T-cell (primary cell): ENCODE measurements at places on chromosomes 12 and 14.

DNA sequence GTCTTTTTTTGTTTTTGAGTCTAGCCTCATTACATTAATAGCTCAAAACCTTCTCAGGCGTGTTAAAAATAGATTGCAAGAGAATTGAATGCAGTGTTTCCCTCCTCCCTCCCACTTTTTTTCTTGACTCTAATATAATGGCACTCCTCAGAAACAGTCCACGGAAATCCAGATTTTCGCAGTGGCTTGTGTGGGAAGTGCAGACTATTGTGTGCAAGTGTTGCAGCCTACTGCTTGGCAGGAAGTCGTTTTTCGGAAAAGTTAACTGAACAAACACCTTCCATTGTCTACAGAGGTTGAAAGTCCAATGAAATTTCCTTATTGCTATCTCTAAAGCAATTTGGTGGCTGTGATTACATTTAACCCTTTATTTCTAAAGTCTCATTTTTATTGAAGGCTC lies 147.9 kb upstream of the E2F7 start:
- no peak for DNase-seq

GRCh38 chr12:52715416-52715815 lies 12.1 kb upstream of the KRT77 start:
- DNase-seq = no peak

DNA sequence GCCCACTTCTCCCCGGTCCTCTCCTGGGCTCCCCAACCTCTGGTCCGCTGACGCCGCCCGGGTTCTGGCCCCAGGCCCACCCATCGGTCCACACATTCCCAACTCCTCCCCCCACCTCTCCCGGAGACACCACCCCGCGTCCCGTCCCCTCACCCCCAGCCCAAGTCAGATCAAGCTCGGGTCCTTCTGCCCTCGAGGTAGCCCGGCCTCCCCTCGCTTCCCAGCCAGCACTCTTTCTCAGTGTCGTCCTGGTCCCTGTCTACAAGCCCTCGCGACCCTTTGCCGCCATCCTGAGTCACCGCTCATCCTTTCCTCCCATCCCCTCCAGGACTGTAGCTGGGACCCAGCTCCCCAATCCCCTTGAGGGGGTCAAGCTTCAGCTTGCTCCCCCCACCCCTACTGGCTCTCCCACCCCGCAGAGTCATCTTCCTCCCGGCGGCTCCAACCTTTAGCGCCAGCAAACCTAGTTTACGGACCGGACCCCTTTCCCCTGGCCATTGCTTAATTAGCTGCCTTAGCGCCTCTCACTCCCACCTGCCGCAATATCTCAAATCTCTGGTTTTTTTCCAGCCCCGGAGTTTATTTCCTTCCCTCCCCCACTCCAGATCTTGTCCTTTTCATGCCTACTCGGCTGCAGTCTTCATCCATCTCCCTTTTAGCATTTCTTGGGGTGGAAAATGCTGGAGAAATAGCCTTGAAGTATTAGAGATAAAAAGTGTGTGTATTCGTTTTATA lies 1.1 kb downstream of the PPP4R4 start:
- DNase-seq = no peak

GRCh38 chr14:93186466-93186865 lies 1.3 kb downstream of the LYSET start:
- DNase-seq = no peak

GRCh38 chr12:5808981-5809380 lies 136.1 kb downstream of the ANO2 start:
- no peak for DNase-seq

- DNase-seq = no peak
These were observed 37.6 kb downstream of the SLC2A14 start for GRCh38 chr12:7835116-7835515.

DNA sequence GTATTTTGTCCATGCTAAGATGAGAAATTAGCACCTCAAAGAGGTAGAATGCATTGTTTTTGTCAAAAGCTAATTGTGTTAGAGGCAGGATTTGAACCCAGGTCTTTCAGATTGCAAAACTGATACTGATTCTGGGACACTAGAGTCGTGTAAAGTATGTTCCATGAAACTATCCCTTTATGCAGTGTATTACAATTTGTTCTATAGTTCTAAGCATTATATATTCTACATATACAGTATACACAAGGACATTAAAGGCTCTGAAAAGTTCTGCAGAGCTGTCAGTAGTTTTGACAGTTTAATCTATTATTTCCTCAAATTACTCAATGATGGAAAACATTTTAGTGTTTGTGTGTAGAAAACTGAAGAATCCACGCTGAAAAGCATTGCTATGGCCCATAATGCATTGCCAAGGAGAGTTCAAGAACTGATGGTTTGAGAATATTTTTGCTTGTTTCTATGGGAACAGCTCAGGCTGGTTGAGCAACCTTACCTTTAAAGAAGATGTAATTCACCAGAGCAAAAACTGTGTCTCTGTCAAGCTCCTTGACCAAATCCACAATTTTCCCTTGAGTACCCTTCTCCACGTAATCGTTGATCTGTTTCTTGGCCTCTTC lies 6.2 kb downstream of the SERPINA1 start:
- DNase-seq = no peak

DNA sequence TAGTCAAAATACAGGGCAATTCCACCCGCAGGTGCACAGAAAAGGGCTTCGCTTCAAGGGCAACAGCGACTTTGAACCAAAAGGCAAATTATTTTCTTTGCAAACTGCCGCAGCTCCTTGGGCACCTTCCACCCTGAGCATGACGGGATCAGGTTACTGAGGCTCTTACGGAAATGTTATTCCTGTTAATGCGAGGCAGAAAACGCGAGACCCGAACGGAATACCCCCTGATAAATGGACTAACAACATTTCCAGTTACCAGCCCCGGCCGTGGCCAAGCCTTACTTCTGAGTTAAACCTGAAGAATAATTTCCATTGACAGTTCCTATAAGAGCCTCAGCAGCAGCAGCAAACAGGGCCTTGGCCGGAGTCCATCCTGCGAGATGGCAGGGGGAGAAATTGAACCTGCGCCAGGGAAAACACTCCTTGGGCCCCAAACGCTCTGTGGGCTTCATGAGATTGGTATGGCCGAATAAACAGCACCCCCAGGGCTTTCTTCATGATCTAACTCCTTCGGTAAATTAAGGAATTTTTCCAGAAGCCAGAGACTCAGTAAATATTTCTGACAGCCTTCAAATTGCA lies 70.0 kb upstream of the DICER1 start:
- no peak for DNase-seq

- no peak for DNase-seq
These were observed 28.3 kb downstream of the PTPRO start for GRCh38 chr12:15350643-15351042.

- DNase-seq = no peak
These were observed 136.0 kb upstream of the IFNG-AS1 start for GRCh38 chr12:67853204-67853603.

DNA sequence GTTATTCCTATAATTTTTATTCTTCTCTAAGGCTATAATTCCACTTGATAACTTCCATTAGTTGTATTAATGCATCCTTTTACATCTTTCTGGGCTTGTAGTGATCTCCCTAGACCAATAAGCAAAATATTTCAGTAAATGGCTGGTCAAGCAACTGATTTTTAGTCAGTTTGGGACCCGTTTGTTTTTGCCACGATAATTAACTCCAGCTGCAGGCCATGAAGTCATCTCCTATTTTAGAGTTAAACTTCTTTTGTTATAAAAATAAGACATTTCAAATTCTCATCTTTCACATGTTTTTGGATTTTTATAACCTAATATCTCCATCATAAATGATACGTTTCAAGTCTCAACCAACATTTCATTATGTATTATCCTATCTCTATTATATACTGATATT lies 49.4 kb downstream of the MAGOHB start:
- DNase-seq = no peak
